Activated T-helper 1 cell treated with anti-CD3 and anti-CD28 coated beads, Interleukin-2, amount 50 U/mL, for 16 hours (primary cell): ENCODE measurements at places on chromosomes 5 and 9.
A peak's percentile ranks its signal among the peaks of the same experiment; 100 is the strongest.

DNA sequence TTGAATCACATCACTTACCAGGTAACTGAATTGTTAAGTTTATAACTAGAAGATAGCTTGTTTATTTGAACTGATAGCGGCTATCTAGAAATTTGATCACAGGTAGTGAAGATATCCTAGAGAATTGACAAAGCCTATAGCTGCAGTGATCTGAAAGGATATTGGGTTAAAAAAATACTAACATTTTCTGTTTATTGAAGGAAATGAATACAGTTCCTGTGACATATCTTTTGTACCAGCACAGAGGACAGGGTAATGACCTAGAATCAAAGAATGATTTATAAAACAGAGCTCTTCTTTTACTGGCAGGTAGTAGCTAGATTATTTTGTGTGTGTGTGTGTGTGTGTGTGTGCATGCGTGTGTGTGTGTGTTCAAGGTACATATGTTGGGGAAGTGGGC, 94.8 kb downstream of the RAB3C start:
- DNase-seq: no peak

GRCh38 chr9:91374939-91375338, 13.2 kb upstream of the AUH start:
- DNase-seq: no peak

DNA sequence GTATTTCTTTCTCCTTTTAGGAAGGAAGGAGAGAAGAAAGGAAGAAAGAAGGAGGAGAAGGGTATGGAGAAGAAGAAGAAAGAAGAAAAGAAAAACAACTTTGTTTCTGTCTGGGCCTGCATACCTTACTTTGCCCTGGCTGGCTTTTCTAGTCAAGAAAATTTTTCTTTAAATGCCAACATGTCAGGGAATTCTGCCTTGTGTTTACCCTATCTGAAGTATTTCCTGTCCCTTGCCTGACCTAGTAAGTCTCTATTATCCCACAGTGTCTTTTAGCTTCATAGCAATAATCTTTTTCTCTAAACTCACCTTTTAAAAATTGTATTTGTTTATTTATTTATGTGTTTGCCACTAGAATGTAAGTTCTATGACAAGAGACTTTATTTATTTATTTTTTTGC, 1864.1 kb downstream of the EFNA5 start:
- no peak for DNase-seq

GRCh38 chr9:82504620-82505019, 516.0 kb downstream of the SPATA31D1 start:
- DNase-seq: no peak

DNA sequence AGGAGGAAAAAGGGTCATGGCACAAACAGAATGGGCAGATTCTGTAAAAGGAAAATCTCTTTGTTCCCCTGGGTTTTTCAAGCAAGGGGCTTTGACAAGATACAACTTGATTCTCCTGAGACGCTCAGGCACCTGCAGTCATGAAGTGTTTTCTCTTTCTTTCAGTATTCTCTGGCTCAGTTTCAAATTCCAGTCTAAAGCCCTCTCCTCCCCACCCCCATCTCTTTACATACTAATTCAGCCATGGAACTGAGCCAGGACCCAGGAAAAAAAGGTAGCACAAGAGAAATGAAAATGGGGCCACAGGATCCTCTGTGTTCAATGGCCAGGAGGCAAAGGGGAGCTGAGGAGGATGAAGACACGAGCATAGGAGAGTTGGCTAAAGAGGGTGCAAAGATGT, 408.4 kb downstream of the SPOCK1 start:
- DNase-seq: no peak

DNA sequence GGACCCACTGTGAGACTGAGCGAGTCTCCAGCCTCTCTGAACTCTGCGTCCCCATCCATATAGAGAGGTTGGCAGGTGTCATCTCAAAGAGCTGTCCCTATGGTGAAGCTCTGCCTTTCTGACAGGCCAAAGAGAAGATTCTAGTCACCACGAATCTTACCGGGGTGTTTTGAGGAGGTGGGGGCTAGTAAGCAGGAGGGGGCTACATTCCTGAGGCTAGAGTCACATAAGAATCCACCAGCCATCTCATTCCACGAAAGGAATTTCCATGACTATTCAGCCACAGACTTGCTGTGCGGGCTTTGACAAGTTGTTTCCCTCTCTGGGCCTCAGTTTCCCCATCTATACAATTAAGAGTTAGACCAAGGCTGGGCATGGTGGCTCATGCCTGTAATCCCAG, 16.3 kb downstream of the PDGFRB start:
- DNase-seq: no peak

DNA sequence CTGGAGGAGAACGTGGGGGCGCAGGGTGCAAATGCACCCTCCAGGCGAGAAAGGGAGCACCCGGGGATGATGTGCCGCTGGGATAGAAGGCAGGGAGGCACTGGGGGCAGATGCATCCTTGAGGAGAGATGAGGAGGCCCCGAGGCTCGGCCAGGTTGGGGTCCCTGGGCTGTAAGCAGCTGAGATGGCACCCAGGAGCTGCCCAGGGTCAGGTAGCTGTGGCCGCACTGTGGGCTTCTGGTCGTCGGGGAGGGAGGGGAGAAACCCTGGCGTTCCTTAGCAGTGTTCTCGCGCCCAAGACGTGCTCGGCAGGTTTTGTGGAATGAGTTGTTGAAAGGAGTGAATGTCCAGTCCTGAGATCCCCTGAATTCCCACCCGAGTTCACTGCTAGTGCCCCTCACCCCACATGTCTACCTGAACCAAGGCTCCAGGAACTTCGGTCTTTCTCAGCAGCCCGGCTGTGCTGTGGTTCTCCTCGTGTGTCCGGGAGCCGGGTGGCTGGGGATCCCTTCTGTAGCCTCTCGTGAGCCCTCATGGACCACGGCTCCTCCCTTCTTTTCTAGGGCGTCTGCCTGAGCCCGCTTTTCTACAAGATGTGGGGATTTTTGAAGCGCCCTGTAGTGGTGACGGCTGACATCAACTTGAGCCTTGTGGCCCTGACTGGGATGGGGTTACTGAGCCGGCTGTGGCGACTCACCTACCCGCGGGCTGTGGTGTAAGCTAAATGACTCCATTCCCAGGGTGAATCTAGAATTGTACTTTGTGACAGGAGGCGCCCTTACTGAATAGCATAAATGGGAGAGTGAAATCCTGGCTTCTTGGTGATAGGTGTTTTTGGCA, 1.1 kb downstream of the POMT1 start:
- DNase-seq: peak; percentile 11

GRCh38 chr5:1208743-1209488, 7.5 kb downstream of the SLC6A19 start:
- no peak for DNase-seq

DNA sequence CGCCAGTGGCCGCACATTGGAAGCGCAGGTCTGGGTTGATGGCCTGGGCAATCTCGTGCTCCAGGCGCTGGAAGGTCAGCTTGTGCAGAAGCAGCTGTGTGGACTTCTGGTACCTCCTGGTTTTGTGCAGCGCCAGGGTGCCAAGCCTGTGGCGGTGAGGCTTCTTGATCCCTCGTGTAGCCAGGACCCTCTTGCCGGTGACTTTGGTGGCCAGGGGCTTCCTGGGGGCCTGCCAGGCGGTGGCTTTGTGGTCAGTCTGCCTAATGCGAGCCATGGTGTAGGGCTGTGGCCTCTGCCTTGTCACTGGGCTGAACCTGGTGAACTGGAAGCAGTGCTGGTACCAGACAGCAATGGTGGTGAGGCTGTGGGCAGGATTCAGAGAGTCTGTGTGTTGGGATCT, 6.2 kb upstream of the TAF11L13 start:
- DNase-seq: no peak

GRCh38 chr5:77213601-77214000, 3.1 kb downstream of the PDE8B start:
- DNase-seq: no peak

DNA sequence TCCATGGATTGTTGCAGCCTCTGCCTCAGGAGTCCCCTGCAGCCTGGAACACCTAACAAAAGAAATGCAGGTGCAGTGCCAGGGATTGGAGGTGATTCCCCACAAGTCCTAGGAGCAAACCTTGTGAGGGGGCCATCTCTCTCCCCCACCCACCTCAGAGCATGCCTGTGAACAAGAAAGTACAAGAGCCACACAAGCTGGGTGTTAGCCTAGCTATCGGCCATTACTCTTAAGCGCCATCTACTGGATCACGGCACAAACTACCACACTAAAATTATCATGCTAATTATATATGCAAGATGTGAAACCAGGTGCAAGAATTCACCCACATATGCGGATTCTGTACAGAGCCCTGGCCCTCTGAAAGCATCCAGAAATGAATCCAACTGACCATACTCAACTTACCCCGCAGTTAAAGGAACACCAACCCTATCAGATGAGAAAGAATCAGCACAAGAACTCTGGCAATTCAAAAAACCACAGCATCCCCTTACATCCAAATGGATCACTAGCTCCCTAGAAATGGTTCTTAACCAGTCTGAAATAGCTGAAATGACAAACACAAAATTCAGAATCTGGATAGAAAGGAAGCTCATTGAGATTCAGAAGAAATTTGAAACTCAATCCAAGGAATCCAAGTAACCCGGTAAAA, 16.5 kb upstream of the PRSS3 start:
- DNase-seq: peak; percentile 5

DNA sequence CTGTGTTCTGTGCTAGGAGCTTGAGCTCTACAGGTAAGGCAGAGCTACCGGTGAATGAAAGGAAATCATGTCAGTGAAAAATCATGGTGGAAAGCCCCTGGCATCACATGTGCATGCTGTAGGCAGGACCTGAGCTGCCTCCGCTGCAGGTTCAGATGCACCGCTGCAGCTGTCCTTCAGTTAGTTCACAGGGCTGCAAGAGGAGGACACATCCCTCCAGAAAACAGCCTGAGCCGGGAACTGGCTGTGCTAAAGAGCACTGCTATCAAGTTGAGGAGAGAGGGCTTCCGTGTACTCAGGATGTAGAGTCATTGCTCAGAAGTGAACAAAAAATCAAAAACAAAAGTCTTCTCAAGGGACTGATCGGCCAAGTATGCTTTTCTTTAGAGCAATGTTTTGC, 138.6 kb downstream of the ERCC6L2 start:
- no peak for DNase-seq

GRCh38 chr5:78655746-78656290, 7.2 kb upstream of the LHFPL2 start:
- no peak for DNase-seq

- no peak for DNase-seq
Measured at GRCh38 chr5:164498438-164498837, 993.0 kb downstream of the MAT2B start.

- no peak for DNase-seq
Measured at GRCh38 chr9:98714833-98715232, 6.1 kb upstream of the GABBR2 start.

GRCh38 chr5:59371525-59372127, 521.9 kb downstream of the PDE4D start:
- no peak for DNase-seq

GRCh38 chr5:138713247-138713646, 40.0 kb upstream of the CTNNA1 start:
- no peak for DNase-seq
